ENCODE measurements at places on chromosomes 3 and 15.
A peak's percentile ranks its signal among the peaks of the same experiment; 100 is the strongest.

DNA sequence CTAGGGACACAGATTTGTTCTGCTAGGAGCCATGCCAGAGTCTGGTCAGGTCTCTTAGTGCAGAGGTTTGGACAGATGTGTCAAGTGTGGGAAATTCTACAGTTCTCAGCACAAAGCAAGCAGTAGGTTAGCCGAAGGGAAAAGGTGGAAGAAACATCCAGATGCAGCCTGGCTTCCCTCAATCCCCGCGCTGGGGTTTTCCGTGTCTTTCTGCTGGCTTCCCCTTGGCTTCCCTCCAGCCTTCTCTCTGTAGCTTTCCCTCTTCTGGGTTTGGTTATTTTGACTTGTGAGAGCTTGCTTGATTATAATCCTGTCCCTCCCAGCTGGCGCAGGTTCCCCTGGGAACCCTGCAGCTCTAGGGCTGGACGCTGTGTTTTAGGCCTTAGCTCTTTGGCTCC is 4.1 kb downstream of the TF start:
- DNase-seq, result no peak

GRCh38 chr3:174667386-174667785 is 191.7 kb upstream of the NAALADL2 start:
- DNase-seq, result no peak

- DNase-seq, result no peak
Measured at GRCh38 chr3:169984292-169984691, 17.7 kb downstream of the SEC62 start.

GRCh38 chr3:72092778-72093177 is 307.8 kb upstream of the PROK2 start:
- no peak for DNase-seq

DNA sequence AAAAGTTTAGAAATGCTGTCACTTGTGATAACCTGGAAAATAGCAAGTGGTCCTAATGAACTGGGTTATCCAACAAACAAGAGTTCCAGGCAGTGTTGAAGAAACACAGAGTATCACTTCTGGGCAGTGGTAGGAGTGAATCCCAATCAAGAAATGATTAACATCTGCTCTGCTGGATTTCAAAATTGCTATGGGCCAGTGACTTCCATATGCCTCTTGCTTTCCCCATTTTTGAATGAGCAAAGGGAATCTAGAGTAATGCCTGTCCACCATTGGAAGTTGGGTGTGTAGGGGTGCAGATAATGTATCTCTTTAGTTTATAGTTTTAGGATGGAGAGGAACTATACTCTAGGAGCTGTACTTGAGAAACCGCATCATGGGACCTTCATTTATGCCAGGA is 236.5 kb downstream of the RPLP1 start:
- no peak for DNase-seq

DNA sequence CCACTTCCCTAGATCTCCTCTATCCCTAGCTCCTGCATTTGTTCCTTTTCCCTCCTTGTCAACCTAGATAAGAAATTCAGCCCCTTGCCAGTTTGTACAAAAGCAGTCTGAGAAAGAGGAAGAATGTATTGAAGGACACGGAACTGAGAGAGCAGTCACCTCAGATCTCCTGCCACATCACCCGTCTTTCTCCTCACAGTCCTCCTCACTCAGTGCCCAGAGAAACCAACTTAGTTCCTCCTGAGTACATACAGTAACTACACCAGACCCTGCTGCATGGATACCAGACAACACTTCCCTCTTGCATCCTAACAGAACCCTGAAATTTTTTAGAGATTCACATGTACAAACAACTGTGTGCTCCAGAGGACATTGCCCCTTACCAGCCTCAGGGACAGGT is 563.6 kb upstream of the ADAMTS9 start:
- no peak for DNase-seq

DNA sequence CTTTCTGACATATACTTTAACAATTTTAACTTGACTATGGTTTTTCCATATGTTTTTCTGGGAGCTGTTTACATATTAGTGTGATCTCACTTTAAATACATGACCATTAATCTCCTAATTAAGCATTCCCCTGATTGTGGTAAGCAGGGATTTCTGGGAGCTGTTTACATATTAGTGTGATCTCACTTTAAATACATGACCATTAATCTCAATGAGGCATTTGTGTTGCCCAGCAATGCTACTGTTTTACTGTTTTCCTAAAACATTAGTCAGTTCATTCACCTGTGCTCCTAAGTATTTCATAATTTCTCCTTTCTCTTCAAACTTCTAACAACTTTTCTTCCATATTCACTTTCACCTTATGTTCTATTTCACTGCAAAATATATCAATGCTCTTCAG is 3.6 kb upstream of the GRAMD1C start:
- DNase-seq, result no peak

DNA sequence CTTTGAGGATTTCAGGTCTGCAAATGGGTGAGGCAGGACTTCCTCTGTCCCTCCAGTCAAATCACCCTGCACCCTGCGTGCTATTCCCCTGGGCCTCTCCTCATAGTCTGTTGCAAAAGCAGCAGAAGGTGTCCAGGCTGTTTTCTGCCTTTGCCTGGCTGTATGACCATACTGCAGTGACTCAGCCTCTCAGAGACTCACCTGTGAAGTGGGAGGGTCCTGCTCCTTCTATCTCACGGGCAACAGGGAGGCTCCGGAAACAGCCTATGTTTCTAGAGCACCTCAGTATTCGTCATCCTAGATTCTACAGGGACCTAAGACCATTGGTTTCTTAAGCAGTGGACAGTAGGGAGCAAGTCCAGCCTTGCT is 216.4 kb downstream of the TLE3 start:
- DNase-seq, result no peak

- DNase-seq, result no peak
Measured at GRCh38 chr15:41429003-41429890, 12.4 kb downstream of the RTF1 start.

DNA sequence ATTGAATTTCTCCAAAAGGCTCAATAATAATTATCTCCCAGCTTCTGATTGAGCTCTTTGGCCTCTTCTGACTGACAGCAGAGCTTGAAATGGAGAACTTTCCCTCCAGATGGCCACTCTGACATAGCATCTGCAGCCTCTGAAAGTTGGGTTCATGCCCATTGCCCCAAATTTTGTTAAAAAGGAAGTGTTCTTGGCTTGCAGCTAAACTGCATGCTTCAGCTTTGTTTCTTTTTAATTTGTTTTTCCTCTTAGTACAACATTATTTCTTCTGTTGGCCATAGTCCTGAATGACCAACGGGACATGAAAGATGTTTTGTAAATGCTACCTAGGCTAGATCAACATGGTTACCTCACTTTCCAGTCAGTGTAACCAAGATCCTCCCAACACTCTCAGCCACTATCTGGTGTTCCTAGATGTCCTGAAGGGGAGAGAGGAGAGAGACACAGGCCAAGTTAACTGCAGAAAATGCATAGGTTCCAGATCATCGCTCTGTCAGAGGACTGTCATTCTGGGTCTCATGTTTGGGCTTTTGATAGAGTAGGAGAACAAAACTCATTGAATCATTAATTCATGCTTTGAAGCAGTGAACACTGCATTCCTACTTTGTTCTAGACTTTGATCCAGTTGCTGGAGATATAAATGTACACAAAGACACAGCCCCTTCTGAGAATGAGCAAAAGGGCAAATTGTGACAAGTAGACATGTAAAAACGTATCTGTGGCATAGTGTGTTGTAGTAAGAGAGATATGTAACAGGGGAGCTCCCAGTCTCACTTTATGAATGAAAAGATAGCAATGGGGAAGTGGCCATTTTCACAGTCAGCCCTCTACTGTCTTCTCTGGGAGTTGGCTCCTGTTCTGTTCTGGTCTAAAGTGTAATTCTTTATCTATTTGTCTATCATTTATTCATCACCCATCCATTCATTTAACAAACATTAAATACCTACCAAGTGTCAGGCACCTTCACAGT is 156.2 kb downstream of the ZNF621 start:
- DNase-seq, result no peak

DNA sequence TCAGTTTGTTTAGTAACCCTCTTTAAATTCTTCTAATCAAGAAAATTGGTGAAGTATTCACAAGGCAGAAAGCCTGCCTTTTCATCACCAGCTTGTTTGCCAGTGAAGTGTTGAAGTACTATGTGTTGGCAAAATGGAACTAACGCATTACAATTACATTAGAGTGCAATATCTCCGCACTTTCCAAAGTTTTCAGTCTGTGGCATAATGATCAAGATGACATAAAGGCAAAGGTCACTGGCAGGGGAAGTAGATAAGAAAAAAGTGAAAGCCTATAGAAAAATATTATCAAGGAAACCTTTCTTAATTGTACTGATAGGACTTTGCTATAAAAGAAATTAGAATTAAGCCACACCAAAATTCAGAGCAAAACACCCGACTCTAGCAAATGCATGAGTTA is 25.0 kb upstream of the TM4SF1 start:
- no peak for DNase-seq

DNA sequence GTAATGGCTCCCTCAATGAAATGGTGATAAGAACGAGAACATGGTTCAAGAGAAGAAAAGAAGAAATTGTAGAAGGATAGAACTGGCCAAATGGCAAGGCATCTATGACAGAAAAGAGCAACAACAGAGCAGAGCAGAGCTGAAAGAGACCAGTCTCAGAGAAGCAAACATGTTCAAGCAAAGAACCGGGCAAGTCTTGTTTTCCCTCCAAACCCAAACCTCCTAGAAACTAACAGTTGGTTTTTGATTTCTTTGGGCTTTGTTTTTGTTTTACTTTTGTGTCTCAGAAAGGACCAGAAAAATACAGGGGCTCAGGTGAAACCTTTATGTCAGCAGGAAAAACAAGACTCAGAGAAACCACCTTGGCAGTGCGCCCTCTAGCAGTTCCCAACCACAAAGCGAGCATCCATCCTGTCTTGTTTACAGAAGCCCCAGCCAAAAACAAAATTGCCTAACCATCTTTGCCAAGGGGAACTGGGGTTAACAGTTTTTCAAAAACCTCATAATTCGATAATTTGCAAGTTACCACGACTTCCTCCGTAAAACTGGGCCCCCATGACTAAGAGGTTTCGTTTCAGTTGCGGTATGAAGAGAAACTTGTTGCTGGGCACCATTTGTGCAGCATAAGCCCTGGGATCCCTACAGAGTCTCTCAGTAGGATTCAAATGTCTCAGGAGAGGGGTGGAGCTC is 159.2 kb upstream of the SLC24A5 start:
- DNase-seq, result peak; percentile 0

GRCh38 chr3:186457236-186457635 is 86.9 kb downstream of the CRYGS start:
- no peak for DNase-seq

GRCh38 chr3:16550305-16550675 is 36.8 kb upstream of the RFTN1 start:
- DNase-seq, result no peak

GRCh38 chr15:57522148-57522547 is 69.6 kb upstream of the MYZAP start:
- no peak for DNase-seq

- DNase-seq, result no peak
Measured at GRCh38 chr15:74202452-74203401, at the start of gene STRA6. STRA6 (minus strand) TSS chr15:74202787; CDS start chr15:74202267, 520 bp downstream.

DNA sequence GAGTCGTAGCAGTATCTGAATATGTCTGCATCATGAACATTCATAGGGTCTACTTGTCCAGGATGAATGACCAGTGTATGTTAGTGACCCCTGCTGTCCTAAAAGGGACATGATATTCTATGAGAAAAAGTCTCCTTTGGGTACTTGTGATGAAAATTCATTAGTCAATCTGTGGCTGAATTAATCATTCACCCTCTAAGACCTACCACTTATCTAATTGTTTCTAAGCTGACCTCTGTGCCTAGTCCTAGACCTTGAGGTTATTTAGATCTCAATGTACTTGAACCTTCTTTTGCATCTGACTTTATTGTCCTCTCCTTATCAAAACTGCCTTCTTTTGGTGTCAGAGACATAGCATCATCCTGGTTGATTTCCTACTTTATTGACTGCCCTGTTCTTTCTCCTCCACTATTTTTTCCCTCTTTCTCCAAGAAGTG is 799.3 kb downstream of the DIPK2A start:
- DNase-seq, result no peak

DNA sequence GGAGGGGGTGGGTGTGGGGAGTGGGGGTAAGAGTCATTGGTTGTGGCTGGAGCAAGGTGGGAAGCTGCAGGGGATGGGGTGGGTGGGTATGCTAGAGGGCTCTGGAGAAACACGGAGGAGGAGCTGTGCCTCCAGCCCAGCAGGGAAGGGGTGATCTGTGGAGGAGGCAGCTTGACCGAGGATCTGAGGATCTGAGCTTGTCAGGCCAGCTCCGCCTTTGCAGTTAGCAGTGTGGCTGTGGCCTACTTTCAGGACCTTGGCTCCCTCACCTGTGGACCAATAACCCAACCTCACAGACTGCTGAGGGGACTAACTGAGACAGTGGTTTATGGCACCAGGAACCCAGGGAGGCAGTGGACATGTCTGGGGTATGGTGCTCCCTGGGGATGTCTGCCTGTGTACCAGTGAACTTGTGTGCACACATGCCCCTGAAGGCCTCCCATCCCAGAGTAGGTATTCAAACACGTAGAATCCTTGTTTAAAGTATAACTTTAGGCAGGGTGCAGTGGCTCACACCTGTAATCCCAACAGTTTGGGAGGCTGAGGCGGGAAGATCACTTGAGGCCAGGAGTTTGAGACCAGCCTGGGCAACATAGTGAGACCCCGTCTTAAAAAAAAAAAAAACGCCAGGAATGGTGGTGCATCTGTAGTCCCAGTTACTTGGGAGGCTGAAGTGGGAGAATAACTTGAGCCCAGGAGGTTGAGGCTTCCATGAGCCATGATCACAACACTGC is 52.5 kb upstream of the LINGO1 start:
- no peak for DNase-seq

DNA sequence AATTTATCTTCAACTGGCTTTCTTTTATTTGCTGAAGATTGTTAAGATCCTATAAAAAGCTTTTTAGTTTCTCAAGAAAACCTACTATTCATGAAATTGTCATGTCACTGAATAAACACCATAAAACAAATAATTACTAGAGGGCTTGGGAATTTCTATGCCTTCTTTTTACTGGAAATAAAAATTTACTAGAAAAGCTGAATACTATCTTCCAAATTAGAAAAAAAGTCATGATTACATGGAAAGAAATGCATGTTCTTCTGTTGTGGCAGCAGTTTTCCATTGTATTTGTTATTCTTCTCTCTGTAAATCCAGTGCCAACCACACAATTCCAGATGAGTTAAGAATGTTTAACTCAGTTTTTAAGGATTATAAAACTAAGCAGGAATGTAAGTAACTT is 153.8 kb downstream of the RAP2B start:
- DNase-seq, result no peak

- DNase-seq, result no peak
Measured at GRCh38 chr3:181484026-181484425, 227.7 kb upstream of the SOX2 start.

DNA sequence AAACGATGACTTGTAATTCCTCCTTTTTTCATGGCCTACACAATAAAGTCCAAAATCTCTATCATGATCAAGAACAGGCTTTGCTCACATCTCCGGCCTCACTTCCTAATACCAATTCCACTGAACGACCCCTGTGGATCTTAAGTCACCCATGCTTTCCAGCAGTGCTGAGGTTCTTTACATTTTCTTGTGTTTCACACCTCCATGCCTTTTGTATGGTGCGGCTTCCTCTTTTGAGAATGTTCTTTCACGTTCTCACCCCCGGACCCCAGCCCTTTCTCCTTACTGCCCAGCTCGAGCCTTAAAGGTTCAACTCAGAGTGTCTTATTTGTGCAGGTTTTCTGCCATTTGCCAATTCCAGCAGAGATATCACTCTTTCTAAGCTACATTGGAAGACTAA is 70.1 kb downstream of the CSNK1G1 start:
- DNase-seq, result no peak
